ENCODE measurements at places on chromosomes 6 and 20.

DNA sequence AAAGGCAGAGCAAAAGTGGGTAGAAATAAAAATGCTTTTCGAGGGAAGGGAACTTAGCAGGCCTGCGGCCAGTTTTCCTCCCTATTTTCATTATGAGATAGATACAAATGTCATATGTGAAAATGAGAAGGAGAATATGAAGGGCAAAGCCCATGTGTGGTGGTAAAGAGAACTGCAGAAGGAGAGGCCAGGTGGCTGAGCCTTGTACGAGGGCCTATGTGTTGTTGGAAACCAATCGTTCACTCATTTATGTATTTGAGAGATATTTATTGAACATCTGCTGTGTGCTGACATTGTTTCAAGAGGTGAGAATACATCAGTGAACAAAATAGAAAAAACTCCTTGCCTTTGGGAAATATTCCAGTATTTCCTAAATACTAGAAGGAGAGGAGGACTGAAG lies 147.7 kb downstream of the SH3BGRL2 start:
- DNase-seq = no peak

- DNase-seq = no peak
Measured at GRCh38 chr6:136826216-136826615, 3.8 kb downstream of the PEX7 start.

DNA sequence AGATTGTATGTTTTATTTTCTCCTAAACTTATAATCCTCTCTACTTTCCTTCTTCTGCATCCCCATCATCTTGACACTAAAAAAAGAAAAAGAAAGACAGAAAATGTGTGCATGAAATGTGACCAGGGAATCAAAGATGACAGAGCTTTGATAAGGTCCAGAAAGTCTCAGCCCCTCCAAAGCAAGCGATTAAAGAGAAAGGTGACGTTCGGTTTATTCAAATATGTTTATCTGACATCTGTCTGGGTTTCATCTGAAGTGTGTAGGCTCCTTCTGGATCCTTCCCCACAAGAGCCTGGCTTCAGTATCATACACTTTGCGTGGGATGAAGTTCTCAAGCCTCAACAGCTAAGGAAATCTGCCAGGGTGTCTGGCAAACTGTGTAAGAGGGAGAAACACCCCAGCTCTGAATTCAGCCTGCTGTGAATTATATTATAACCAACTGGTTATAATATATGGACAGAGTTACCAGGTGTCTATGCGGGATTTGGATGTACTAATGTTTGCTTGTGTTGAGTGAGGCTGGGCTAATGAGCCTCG lies 263.0 kb downstream of the ZNF217 start:
- no peak for DNase-seq

GRCh38 chr6:146358431-146359046 lies 185.1 kb upstream of the RAB32 start:
- no peak for DNase-seq

DNA sequence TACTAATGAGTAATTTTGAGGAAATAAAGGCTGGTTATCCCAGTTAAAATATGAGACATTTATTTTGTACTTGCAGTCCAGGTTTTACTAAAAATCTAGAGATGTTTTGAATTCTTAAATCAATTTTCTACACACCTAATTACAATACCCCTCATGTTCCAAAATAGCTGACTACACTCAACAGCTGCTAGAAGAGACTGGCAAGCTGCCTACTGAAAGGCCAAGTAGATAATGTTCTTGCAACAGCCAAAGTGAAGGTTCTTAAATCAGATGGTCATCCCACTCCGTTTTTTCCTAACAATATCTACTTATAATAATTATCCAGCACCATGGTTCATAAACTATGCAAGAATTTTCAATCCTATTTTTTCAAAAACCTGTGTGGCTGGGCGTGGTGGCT lies 69.0 kb downstream of the DTNBP1 start:
- no peak for DNase-seq

GRCh38 chr20:62370115-62370806 lies 3.1 kb upstream of the LAMA5 start:
- no peak for DNase-seq

DNA sequence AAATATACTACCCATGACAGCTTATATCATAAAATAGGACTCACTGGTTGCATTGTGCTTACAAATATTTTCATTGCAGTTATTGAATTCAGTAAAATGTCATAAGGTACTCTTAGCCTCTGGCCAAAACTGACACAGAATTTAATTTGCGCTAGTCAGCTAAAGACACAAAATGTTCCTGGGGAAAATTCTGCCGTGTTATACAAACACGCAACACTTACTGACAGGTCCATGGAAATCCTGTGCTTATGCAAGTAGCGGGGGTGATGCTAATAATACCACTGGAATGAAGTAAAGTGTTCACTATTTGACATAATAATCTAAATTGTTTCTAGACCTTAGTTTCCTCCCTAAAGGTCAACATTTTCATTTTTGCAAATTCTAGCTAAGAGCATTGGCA lies 354.4 kb upstream of the RSPO3 start:
- no peak for DNase-seq

DNA sequence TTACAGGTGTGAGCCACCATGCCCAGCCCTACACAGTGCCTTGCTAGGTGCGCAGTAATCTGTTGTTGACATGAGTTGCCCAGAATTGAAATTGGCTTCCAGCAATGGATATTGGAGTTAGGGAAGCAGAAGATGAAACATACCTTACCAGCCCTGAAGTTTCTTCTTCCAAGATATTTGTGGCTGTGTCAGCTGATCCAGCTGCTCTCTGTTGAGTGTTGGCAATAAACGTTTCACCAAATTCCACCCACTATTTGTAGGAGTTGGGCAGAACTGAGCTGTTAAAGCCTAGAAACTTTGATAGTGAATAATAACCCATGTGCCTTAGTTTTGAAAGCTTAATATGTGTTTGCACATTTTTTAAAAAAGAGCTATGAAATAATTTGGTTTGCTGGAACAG lies 218.2 kb upstream of the SNX9 start:
- no peak for DNase-seq

DNA sequence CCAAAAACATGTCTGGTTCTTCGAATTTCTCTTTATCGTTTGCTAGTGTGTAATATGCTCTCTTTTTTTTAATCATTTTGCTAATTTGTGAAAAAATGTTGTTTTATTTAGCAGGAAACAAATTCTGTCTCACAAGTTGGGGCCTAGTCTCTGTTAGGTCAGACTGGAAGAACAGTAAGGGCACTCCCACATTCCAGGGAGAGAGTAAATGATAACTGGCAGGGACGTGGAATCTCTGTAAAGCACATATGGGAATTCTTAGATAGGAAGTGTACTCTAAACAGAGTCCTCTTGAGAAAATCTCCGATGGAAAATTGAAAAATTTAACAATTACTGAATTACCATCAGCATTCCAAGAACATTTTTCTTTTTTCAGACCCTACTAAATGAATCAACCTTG lies 16.4 kb upstream of the CCDC28A start:
- no peak for DNase-seq

- no peak for DNase-seq
Measured at GRCh38 chr20:53794529-53795115, 201.0 kb upstream of the ZNF217 start.

- no peak for DNase-seq
Measured at GRCh38 chr6:111871725-111872400, 1.4 kb downstream of the FYN start.

- no peak for DNase-seq
Measured at GRCh38 chr20:41905199-41905598, 287.0 kb upstream of the CHD6 start.

DNA sequence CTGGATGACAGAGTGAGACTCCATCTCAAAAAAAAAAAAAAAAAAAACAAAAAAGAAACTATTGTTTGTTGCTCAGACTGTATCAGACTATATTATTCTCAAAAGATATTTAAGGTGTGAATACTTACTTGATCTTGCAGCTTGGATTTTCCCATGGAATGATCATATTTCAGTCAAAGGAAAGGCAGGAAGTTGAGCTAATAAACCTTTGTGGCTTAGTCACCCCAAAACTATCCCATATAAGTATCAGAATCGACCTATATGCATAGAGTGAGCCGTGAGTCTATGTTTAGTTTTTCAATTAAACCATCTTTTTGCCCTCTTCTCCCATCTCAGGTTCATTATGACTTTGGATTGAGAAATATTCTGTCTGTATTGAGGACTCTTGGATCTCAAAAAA lies 152.6 kb downstream of the DNAH8 start:
- no peak for DNase-seq

- DNase-seq = no peak
Measured at GRCh38 chr20:33433465-33434234, 9.9 kb downstream of the SNTA1 start.

DNA sequence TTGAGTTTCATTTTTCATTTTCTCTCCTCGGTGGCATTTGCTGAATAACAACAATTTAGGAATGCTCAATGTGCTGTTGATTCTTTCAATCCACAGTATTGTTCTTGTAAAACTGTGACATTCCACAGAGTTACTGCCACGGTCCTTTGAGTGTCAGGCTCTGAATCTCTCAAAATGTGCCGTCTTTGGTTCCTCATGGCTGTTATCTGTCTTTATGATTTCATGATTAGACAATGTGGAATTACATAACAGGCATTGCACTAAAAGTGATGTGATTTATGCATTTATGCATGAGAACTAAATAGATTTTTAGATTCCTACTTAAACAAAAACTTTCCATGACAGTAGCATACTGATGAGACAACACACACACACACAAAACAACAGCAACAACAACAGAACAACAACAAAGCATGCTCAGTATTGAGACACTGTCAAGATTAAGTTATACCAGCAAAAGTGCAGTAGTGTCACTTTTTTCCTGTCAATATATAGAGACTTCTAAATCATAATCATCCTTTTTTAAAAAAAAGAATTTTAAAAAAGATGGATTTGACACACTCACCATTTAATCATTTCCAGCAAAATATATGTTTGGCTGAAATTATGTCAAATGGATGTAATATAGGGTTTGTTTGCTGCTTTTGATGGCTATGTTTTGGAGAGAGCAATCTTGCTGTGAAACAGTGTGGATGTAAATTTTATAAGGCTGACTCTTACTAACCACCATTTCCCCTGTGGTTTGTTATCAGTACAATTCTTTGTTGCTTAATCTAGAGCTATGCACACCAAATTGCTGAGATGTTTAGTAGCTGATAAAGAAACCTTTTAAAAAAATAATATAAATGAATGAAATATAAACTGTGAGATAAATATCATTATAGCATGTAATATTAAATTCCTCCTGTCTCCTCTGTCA lies 88.1 kb downstream of the SNAP25 start:
- DNase-seq = no peak

DNA sequence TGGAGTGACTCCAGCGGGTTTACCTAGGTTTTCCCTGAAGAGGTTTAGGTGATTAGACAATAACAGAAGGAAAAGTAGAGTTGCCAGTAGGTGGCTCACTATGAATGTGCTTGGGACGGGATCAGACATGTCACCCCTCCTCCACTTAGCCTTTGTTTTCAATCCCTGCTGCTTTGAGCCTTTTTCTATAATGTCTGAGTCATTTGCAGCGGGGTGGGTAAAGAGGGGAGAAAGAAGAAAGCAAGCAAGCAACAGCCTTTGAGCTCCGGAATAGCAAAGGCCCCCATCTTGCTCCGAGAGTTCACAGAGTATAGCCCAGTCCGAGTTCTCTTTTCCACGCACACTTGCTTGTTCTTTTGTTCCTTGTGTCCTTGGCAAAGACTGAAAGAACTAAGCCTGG lies 129.1 kb downstream of the PACRG start:
- DNase-seq = peak; percentile 74

GRCh38 chr6:95576998-95577303 lies 384 bp upstream of the MANEA start:
- no peak for DNase-seq

All from left forelimb (tissue), 1 donor.